ENCODE measurements at places on chromosomes 5 and 9.

GRCh38 chr5:96640696-96641095, 21.5 kb upstream of the CAST start:
- DNase-seq: no peak

DNA sequence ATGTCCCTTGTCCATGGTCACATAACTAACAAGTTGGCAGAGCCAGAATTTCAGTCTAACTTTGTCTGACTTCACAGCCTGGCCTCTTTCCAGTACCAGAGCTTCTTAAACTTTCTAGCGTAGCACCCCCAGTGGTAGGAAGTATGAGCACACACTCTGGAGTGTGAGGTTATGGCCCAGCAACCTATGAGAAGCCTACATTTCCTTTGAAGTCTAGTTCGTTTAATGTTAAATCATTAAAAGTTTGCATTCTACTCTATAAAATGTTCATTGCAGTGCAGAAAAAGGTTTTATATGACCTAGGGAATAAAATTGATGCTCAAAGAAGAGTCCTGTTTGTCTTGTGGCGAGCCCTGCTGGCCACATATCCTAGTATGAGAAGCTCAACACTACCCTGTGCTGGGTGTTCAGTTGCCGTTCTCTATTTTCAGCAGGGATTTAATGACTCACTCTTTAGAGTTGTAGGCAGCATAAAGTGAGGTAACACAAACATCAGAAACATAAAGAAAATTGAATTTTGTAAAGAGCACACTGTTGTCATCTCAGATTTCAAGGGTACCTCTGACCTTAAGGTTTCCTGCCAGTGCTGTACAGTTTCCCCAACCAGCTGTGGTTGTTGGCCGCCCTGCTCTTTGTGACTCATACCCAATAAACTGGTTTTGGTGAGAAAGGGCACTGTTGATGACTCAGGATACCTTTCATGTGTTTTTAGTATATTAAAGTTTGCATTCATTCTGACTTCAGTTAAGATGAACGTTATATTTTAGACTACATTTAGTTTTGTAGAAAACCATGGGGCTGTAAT, 14.3 kb downstream of the MCCC2 start:
- DNase-seq: no peak

DNA sequence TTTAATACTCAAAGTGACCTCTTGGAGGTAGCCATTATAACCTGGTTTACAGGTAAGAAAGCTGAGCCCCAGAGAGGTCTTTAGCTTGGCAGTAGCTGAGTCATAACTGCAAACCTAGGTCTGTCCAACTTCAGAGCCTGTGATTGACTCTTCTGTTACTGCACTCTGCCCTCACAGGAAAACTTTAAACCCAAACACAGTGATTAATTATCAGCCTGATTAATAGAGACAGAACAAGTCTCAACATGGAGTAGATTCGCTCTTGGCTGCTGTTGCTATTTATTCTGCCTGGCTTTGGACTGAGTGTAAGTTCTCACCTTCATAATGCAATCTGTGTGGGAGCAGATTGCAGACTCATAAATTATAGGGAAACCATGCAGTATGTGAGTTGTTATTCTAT, 27.4 kb upstream of the TXN start:
- no peak for DNase-seq

- no peak for DNase-seq
Measured at GRCh38 chr5:128491291-128491690, 46.8 kb downstream of the FBN2 start.

- no peak for DNase-seq
Measured at GRCh38 chr9:138009016-138009802, 131.6 kb downstream of the CACNA1B start.

- no peak for DNase-seq
Measured at GRCh38 chr5:163459462-163459818, 462 bp downstream of the NUDCD2 start.

DNA sequence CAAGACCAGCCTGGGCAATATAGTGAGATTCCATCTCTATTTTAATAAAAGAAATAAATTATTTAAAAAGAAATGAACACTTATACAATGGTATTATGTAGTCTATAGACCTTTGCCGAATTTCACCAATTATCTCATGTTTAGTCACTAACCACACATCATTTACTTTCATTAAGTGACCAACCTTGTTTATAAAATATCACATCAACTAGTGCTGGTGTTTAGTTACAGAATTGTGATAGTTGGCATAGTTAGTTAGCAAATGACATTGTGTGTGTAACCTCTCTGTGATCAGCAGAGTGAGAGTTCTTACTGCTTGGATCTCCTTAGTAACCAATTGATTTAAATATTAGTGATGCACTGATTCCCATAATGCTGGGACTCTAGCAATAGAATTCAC, 71.8 kb downstream of the PRR16 start:
- no peak for DNase-seq

DNA sequence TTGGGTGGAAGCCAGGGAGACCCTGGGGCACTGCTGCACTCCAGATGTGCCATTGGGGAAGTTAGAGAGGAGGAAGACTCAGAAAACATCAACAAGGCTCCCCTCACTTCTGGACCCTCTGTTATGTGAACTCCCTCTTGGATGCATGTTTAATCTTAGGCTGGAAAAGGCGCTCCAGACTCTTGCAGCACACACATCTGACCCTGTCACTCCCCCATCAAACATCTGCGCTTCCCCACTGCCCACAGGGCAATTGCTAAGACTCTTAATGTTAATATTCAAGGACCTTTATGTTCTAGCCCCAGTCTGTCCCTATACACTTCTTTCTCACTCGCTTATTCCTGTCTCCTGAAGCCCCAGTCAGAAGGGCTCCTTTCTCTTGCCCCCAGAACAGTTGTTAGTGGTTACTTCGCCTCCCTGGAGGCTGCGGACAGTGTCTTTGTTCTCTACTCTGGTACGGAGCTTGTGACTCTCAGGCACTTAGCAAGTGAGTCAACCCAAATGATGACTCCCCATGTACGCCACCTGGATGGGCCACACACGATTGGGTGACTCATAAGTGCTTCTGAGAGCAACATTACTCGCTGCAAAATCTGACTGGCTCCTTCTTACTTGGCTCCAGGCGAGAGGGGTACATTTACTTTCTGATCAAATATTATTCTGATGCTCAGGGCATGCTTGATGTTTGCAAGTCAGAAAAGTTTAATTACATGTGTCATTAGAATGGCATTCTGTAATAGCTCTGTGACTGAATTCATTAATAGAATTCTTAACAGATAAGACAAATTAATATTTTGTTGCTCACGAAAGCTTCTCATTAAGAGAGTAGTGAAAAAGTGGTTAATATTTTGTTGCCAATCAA, 193.6 kb downstream of the HSPA4 start:
- DNase-seq: peak; percentile 33

DNA sequence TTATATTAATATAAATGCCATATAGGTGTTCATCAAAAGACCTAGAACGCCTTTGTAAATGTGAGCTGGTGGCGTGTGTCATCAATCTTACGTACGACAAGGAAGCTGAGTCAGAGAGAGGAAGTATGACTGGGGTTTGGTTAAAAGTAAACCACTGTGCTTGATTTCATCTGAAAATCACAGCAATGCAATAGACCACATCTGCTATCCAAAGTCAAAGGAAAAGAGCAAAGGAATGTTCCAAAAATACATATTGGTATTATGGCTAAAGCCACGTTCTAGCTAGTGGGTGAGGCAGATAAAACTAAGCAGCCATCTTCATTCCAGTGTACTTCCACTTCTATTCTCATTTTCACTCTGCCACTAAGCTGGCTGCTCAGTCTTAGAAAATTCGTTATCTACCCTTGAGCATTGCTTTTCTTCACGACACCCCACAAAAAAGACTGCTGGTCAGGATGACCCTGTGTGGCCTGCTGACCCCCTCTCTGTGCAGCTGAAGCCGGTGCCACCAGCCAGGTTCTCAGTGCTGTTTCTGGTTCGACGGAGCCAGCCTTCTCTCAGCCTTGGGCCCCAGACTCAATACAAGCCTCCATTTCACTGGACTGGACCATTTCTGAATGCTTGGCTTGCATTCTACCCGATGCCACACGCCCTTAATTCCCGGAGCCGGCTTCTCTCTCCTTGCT, 23.8 kb downstream of the SHC3 start:
- DNase-seq: no peak

- DNase-seq: peak; percentile 66
Measured at GRCh38 chr9:127921557-127922120, 4.8 kb upstream of the ST6GALNAC4 start.

DNA sequence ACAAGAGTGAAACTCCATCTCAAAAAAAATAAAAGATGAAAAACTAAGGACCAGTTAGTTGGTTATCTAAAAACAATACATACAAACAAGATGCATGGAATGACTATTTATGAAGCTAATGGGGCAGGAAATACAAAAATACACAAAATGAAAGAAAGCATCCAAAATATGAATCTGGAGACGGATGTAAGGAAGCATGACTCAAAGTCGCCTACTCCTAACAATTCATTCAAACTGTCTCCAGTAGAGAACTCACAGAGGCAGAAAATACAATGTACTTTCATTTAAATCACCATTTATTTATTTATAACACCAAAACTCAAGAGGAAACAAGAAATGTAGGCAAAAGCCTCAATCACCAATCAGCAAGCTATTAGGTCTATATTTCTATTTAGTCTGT, 68.4 kb downstream of the SCAI start:
- no peak for DNase-seq

- DNase-seq: no peak
Measured at GRCh38 chr9:18771011-18771410, 262.0 kb downstream of the SAXO1 start.

GRCh38 chr5:123204251-123204650, 115.2 kb downstream of the PRDM6 start:
- DNase-seq: no peak

DNA sequence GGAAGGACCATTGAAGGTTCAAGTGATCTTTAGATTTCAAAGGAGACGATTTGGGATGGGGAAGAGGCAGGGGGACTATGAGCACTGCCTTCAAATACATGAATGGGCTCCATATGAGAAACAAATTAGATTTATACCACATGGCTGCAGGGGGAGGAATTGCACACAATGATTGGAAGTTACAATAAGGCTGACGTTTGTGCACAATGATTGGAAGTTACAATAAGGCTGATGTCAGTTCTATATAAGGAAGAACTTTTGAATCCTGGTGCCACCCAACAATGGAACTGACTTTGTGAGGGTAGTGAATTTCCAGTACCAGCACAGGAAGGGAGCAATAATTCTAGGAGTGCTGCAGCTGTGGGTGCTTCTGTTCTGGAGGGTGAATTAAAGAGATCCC, 95.7 kb upstream of the PTGER4 start:
- no peak for DNase-seq
